Left ventricle myocardium inferior (tissue), 1 donor: ENCODE measurements at places on chromosomes 12 and 14.

GRCh38 chr14:81963846-81964245, 430.2 kb upstream of the SEL1L start:
- no peak for DNase-seq

DNA sequence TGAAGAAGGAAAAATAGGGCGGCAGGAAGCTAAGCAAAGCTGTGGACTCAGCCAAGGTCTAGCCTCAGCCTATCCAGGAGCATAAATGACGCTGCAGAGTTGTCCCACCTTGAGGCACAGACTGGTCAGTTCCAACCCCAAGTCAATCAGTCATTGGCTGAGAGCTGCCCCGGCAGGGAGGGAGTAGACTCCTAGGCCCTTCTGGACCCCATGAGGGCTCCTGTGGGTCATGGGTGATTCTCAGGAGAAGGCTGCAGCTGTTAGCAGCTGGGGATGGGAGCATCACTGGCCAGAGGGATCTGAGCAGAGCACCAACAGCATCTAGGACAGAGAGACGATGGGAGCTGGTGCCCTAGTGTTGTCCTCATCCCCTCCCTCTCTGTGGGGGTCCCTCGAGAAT, 51.8 kb upstream of the ESRRB start:
- DNase-seq = no peak

- DNase-seq = no peak
These were observed 25.9 kb downstream of the SLC25A47 start for GRCh38 chr14:100348784-100349685.

DNA sequence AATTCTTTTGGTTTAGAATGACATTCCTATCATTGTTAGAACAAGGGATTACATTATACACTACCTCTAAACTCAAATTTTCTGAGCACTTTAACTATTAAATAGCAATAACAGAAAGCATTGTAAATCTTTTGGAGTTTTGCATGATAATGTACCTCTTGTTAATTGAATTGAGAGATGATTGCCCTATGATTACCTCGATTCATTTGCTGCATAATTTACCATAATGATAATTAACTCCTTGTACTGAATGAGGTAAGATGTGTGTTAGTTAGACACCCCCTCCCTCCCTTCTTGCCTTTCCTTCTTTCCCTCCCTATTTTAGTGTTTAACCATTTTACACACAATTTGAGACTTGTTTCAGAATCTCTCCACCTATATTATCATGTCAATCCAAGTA, 469.2 kb downstream of the DIO2 start:
- no peak for DNase-seq

GRCh38 chr14:105830171-105830570, 303.8 kb downstream of the TMEM121 start:
- no peak for DNase-seq

DNA sequence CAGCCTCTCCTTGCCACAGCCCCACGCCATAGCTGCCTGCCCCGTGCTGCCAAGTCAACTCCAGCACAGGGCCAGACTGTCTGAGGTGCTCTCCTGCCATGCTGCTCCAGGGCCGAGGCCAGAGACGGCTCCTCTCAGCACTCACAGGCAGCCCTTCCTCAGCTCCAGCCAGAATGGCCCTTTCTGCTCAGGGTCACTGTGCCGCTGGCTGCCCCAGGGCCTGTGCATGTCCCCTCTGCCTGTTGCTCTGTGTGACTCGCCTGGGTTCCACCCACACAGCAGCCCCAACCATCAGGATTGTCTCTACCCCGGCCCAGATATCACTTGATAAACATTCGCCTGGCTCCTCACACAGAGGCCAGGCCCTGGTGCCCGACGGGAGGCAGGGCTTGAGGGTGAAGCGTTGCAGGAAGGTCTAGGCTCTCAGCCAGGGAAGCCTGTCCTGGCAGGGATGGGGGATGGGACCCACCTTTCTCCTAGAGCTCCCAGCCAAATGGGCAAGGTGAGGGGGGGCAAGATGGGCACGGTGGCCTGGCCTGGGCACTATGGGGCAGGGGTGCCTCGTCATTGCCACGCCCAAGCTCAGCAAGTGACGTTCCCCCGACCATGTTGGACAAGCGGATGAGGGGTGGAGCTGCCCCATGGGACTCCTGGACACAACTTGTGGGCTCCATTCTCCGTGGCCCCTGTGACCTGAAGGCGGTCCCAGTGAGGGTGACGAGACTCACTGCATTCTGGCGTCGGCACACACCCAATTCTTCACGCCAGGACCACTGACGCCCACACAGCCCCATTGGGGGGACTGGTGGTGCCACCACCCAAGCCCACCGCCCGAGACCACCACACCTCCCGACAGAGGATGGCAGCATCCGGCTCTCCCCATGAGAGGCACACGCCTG, 27.4 kb upstream of the BTBD6 start:
- peak; percentile 61 for DNase-seq

DNA sequence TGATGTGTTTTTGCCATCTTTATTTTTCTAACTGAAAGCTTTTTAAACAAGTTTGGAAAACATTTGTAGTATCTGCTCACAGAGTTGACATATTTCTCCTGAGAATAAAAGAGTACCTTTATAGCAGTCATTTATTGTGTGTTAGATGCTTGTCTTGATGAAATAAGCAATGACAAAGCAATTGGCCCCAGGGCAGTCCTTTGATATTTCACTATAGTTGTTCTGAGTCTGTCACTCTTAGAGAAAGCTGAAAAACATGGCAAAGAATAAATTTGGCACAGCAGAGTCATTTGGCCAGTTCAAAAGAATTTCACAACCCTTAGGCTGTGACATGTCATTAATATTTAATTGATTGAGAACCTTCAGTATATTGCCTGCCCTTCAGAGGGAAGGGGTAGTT, 166.2 kb downstream of the PTPRO start:
- no peak for DNase-seq

DNA sequence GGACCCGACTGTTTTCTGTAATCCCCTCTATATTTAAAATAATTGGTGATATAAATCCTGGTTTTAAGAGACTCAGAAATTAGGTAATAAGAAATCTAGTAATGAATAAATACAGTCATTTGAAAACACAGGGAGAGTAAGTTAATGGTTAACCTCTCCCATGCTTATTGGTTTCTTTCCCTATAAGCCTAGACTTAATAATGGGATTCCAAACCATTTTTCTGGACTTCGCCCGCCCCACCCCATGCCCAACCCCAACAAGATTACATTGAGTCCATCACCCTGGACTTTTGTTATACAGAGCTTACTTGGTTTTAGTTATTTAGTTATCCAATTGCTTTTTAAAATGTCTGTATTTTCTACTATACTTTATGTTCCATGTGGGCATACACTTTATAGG, 98.7 kb downstream of the WIF1 start:
- no peak for DNase-seq

DNA sequence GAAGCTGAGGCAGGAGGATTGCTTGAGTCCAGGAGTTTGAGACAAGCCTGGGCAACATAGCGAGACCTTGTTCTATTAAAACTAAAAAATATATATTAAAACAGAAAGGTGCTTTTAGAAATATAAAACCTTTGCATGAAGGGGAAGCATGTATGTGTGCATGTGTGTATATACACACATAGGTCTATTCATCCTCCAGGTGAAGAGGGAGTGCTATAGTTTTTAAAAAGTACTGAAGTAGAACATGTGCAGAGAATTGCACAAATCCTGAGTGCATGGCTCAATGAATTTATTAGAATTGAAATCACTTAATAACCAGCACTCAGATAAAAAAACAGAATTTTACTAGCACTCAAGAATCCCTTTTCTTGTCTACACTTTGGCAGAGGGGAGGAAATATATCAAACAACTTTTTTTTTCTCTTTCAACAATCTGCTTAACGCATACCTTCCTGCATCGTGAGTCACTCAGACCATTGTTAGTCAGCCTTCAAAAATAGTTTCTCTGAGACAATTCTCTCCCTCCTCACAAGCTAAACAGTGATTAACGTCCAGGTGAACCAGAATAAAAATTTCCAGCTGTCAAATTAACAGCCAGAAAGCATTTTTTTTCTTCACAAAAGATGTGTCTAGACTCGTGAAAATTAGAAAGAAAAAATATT, 17.7 kb upstream of the NEDD1 start:
- no peak for DNase-seq

GRCh38 chr12:26047401-26048226, 77.2 kb downstream of the BHLHE41 start:
- no peak for DNase-seq

DNA sequence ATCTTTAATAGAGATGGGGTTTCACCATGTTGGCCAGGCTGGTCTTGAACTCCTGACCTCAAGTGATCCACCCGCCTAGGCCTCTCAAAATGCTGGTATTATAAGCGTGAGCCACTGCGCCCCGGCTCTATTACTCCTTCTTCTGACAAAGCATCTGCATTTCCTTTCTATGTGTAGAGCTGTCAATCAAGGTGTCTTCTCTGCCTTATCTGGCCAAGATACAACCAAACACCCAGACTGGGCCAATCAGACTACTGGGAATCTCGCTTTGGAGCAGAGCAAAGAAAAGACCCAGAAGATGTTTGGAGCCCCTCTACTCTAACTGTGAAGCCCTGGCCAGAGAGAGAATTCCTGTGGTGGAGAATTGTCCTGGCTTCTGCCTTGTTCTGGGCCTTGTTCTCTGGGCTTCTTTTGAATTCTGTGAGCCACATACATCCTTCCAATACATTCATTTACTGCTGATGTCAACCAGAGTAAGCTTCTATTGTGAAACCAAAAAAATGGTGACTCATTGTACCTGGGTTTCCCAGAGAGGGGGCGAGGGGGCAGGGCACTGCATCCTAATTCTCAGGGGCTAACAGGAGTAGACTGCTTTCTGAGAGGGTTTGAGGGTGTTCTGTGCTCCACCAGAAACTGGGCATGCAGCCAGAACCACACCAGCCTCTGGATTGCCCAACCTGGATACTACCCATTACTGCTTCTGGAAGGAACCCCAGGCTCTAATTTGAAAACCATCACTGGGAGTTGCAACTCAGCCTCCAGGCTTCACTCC, 18.8 kb upstream of the FLVCR2 start:
- DNase-seq = no peak

GRCh38 chr12:70094467-70094866, 148.8 kb upstream of the CNOT2 start:
- no peak for DNase-seq

DNA sequence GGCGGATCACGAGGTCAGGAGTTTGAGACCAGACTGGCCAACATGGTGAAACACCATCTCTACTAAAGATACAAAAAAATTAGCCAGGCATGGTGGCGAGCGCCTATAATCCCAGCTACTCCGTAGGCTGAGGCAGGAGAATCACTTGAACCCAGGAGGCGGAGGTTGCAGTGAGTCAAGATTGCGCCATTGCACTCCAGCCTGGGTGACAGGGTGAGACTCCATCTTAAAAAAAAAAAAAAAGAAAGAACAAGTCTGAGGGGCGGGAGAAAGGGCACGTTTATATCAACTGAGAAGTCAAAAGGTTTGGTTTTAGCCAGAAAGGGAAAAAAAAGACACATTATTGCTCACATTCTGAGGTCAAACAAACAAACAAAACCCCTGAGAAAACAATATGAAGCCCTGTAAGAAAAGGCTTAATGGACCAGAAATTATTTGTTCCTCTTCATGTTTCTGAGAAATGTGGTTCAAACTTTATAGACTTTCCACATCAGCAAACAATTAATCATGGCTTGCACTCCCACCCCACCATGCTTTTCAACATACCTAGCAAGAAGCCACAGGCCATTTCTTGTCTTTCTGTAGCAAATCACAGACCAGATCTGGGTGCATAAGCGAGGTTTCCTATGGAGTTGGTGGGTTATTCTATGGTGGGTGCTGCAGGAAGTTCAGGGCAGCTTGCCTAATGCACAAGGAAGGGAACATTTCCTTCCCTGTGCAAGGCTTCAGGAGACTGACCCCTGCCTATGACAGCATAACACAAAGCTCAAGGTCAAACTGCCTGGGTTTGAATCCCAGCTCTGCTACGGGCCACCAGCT, 80.1 kb downstream of the SSPN start:
- no peak for DNase-seq

GRCh38 chr12:23211384-23212320, 586.7 kb downstream of the ETNK1 start:
- no peak for DNase-seq

- DNase-seq = no peak
These were observed 47.1 kb downstream of the SLC2A13 start for GRCh38 chr12:40058721-40059190.

DNA sequence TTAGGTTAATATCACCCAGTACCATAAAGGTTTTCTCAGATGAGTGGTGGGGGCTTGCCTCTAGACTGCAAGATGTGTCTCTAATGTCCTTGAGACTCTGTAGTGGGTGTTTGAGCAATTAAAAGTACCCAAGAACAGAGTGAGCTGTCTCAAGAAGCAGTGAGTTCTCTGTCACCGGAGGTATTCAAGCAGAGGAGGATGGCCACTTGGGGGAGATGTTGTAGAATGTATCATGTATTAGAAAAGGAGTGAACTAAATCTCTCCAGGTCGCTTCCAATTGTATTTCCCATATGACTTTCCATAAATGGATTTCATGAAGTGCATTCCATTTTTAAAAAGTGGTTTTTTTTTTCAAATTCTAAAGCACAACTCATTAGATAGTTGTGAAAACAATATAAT, 35.0 kb downstream of the SLC17A8 start:
- DNase-seq = no peak

- no peak for DNase-seq
These were observed 6.0 kb downstream of the HOXC4 start for GRCh38 chr12:54059668-54060067.
